ENCODE measurements at places on chromosomes 7 and 10.

- DNase-seq = no peak
- H3K4me3 ChIP-seq = no peak overlapping the region
- H3K27ac ChIP-seq = no peak overlapping the region
- H3K36me3 ChIP-seq = peaks cover 9% of the 10 kb centered on the region
Observed at GRCh38 chr7:66088861-66089838, 13.5 kb downstream of the ASL start.

DNA sequence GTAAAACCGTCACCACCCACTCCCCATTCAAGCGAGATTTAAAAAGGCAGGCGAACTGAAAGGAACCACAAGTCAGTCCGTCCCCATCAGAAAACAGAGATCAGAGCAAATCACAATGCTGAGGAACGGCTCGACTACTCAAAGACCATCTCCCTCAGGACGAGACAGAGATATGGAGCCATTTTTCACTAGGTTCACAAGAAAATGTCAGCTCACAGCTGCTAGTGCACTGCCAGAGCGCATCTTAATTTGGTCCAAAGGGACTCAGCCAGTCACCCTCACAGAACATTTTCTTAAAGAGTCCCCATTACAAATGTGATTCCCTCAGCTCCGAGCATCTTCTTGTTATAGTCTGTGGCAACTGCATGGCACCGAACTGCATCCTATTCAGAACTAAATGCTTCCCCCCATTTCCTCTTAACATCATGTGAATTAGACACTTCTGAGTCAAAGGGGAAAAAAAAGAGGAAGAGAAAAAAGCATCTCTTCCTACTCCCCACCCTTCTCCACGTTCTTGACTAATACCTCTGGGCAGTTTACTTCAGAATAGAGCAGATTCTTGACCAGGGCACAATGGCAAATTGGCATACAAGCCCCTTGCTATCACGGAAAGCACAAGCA, 683.9 kb downstream of the MAGI2 start:
- H3K36me3 ChIP-seq = no peaks in the 10 kb centered on the region
- no peaks in the 10 kb centered on the region for H3K27me3 ChIP-seq
- H3K4me3 ChIP-seq = no peak overlapping the region
- no peak for DNase-seq

DNA sequence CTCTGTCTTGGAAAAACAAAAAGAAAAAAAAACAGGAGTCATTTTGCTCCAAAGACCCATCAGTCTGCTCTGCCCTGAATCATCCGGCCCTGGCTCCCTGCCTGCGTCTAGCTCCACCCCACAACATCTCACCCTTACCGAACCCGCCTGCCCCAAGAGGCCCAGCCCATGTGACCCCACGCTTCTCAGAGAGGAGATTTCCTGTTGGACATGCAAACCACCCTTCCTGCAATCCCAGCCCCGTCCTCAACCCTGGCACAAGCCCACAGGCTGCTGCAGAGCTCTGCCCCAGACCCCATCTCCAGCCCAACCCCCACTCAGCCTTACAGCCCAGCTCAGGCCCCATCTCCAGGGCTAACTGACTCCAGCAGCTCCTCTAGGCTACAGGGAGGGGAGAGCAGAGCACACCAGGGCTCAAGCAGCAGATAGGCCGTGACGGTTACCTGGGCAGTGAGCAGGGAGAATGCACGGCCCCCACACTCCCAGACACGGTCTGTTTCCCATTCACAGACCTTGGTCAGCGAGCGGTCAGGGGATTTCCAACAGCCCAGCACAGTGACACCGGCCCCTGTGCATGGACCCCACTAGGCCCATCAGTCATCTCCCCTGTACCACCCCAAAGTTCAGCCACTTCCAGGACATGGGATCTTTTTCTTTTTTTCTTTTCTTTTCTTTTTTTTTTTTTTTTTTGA, 69.9 kb upstream of the GTF2I start:
- H3K4me3 ChIP-seq = no peak overlapping the region
- H3K36me3 ChIP-seq = peaks cover 6% of the 10 kb centered on the region
- no peak for DNase-seq
- peaks cover 2% of the 10 kb centered on the region for H3K4me1 ChIP-seq
- no peaks in the 10 kb centered on the region for H3K27me3 ChIP-seq
- H3K27ac ChIP-seq = no peak overlapping the region

GRCh38 chr7:155917836-155918430, 105.7 kb upstream of the SHH start:
- H3K4me3 ChIP-seq = no peak overlapping the region
- H3K36me3 ChIP-seq = no peaks in the 10 kb centered on the region
- DNase-seq = no peak
- no peak overlapping the region for H3K27ac ChIP-seq
- no peaks in the 10 kb centered on the region for H3K4me1 ChIP-seq

GRCh38 chr10:62005687-62006086, 104.2 kb downstream of the ARID5B start:
- H3K36me3 ChIP-seq = no peaks in the 10 kb centered on the region
- DNase-seq = no peak

- peaks cover 5% of the 10 kb centered on the region for H3K4me1 ChIP-seq
- H3K27me3 ChIP-seq = peaks cover 43% of the 10 kb centered on the region
- H3K36me3 ChIP-seq = no peaks in the 10 kb centered on the region
- DNase-seq = no peak
Observed at GRCh38 chr7:107998660-107999480, 4.1 kb downstream of the LAMB1 start.

GRCh38 chr10:101136708-101137121, 5.6 kb downstream of the TLX1 start:
- H3K27ac ChIP-seq = no peak overlapping the region
- peaks cover 98% of the 10 kb centered on the region for H3K27me3 ChIP-seq
- peaks cover 12% of the 10 kb centered on the region for H3K36me3 ChIP-seq
- H3K4me1 ChIP-seq = peaks cover 29% of the 10 kb centered on the region

DNA sequence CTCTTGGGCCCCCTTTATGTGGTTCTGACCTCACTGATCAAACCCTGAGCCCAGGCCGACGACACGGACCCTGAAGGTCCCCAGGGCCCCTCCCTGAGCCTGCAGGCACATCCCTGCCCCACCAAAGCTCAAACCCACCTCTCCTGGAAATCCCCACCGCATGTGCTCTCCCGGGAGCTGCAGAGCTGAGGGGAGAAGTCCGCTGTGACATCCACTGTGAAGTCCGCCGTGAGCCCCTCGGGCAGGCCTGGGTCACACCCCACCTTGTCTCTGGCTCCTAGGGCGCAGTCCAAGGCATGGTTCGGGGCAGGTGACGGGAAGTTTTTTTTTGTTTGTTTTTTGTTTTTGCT, 100.2 kb downstream of the MICALL2 start:
- H3K36me3 ChIP-seq = no peaks in the 10 kb centered on the region
- no peak for DNase-seq
- H3K27me3 ChIP-seq = peaks cover 16% of the 10 kb centered on the region
- no peaks in the 10 kb centered on the region for H3K4me1 ChIP-seq

DNA sequence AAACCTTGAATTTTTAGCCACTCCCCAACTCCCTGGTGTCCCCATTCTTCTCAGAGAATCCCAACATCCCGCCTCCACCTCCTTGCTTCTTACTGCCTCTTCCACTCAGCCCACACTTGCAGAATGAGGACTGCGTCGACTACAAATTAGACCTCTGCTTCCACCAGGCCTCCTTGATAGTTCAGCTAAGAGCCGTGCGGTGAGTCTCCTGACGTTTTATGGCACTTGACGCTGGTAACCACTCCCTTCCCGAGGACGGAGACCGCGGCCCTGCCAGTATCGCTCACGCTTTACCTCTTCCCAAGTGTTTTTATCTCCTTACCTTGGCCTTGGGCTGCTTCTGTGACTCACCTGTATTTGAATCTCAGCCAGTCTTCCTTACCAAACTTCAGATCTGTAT, 31.1 kb downstream of the RBM17 start:
- H3K27ac ChIP-seq = no peak overlapping the region
- H3K27me3 ChIP-seq = no peaks in the 10 kb centered on the region
- peaks cover 28% of the 10 kb centered on the region for H3K36me3 ChIP-seq
- peaks cover 2% of the 10 kb centered on the region for H3K4me1 ChIP-seq
- no peak for DNase-seq
- no peak overlapping the region for H3K4me3 ChIP-seq

DNA sequence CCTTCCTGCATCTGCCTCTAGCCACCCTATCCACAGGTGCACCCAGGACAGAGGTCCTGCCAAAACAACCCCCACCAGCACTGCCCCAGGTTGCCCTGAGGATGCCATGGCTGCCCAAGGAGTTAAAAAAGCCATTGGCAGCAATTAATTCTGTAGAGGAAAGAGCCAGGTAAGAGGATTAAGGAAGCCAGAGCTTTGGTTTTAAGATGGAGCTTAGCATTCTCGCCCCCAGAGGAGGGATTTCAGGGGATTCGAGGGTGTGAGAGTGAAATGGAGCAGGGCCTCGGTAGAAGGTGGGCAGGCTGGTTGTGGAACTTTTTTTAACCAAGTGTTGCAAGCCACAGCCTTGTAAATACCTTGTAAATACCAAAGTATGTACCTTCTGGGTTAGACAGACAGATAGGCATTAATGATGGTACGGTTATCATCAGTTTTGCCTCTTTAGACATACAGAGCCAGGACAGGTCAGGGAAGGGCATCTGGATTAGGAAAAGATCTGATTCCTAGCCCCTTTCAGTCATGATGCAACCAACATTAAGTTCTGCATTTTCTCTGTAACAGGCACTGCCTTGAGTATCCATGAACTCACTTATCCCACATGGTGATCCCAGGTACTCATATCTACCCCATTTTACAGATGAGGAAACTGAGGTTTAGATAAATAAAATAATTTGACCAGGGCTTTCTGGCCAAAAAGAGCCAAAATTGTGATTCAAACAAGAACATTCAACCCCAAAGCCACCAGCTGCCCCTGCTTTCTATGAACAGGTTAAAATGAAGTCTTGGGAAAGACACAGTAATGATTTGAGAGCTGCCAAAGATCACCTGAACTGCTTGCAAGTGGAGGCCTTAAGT, 120.7 kb upstream of the PPIF start:
- H3K27ac ChIP-seq = no peak overlapping the region
- no peaks in the 10 kb centered on the region for H3K36me3 ChIP-seq
- no peaks in the 10 kb centered on the region for H3K27me3 ChIP-seq

DNA sequence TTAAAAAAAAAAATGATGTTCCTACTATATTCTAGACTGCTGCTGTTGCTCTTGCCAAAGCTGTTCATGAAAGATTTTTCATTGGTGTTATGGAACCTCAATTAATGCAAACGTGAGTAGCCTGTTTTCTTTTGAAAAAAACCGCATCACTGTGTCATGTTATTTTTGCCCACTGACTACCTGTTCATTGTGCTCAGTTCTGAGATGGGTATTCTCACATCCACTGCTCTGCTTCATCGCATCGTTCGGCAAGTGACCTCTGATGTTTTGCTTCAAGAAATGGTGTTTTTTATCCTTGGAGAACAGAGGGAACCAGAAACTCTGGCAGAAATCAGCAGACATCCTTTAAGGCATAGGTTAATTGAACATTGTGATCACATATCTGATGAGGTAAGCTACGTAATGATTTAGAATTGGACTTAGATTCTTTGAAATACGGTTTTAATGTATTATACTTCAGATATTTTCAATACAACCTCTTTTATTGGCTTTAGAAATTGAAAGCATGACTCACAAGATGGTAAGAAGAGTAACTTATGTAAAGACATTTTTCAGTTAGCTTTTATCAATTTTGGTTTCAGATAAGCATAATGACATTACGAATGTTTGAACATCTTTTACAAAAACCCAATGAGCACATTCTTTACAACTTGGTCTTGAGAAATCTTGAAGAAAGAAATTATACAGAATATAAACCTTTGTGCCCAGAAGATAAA, 24.6 kb downstream of the FHIP2A start:
- peaks cover 2% of the 10 kb centered on the region for H3K4me1 ChIP-seq
- peaks cover 93% of the 10 kb centered on the region for H3K36me3 ChIP-seq
- DNase-seq = no peak
- H3K27ac ChIP-seq = no peak overlapping the region

DNA sequence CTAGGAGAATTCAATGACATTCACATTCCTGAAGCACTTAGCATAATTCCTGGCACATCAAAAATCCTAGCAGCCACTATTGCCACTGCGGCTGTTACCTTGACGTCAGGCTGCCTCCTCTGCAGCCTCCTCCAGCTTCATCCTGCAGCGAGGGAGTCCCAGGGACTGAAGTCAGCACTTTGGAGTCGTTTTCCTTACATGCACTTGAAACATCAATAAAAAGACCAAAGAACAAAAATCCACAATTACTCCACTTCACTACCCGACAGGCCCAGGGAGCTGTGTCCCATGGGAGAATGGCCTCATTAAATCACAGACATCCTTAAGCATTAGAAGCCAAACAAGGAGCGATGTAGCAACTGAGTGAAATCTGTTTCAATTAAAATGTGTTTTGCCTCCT, 48.6 kb upstream of the NANOS1 start:
- no peaks in the 10 kb centered on the region for H3K4me1 ChIP-seq
- DNase-seq = no peak
- H3K27ac ChIP-seq = no peak overlapping the region
- no peak overlapping the region for H3K4me3 ChIP-seq
- peaks cover 24% of the 10 kb centered on the region for H3K27me3 ChIP-seq

GRCh38 chr10:102802920-102803534, 34.2 kb downstream of the CYP17A1 start:
- H3K36me3 ChIP-seq = peaks cover 46% of the 10 kb centered on the region
- H3K27me3 ChIP-seq = no peaks in the 10 kb centered on the region
- H3K27ac ChIP-seq = peak overlapping the region; percentile 90

- DNase-seq = no peak
- H3K27me3 ChIP-seq = no peaks in the 10 kb centered on the region
- H3K27ac ChIP-seq = no peak overlapping the region
Observed at GRCh38 chr10:127048630-127049029, 143.4 kb downstream of the DOCK1 start.

DNA sequence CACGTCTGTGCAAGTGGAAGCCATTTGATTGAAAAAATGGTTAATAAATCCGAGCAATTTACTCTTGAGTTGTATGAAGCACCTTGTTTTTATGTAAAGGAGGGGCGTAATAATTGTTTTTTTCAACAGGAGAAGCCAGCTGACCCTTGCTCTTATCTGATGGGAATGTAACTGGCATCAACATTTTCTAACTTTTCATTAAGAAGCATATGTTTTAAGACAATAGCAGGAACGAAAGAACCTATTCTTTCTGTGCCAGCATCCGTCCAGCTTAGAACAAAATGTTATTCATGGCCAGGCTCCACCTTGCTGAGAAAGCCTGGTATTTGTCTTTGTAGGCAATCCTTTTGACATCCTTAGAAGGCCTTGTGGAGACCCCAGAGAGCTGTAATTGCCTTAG, 22.2 kb upstream of the AFAP1L2 start:
- no peaks in the 10 kb centered on the region for H3K27me3 ChIP-seq
- H3K36me3 ChIP-seq = peaks cover 6% of the 10 kb centered on the region
- no peak overlapping the region for H3K4me3 ChIP-seq
- DNase-seq = no peak
- H3K4me1 ChIP-seq = no peaks in the 10 kb centered on the region
- no peak overlapping the region for H3K27ac ChIP-seq

DNA sequence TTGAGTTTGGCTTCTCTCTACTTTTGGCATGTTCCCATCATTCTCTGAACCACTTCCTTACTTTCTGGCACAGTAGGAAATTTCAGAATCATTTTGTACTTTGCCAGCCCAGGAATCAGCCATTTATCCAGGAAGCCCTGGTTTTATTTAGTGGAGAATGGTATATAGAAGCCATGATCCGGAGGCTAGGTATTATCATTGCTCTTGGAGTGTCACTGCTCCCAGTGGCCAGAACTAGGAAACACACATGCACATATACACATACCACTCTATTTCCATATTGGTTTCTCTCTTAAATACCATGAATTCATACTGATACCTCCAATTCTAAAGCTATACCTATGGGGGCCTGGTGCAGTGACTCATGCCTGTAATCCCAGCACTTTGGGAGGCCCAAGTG, 36.3 kb downstream of the SUFU start:
- H3K4me1 ChIP-seq = peaks cover 8% of the 10 kb centered on the region
- no peak overlapping the region for H3K27ac ChIP-seq
- no peaks in the 10 kb centered on the region for H3K27me3 ChIP-seq
